ENCODE measurements at places on chromosomes 4 and X.
A peak's percentile ranks its signal among the peaks of the same experiment; 100 is the strongest.

GRCh38 chrX:48357681-48358080, 1.2 kb upstream of the SSX3 start:
- DNase-seq: no peak

DNA sequence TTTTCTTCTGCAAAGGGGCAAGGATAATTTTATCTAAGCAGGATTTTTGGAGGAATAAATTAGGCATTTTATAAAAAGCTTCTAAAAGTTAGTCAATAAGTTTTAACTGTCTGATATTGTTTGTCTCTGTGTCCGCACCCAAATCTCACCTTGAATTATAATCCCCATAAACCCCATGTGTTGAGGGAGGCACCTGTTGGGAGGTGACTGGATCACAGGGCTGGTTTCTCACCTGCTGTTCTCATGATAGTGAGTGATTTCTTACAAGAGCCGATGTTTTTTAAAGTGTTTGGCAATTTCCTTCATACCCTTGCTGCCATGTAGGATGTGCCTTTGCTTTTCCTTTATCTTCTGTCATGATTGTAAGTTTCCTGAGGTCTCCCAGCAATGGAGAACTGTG, 481.4 kb downstream of the GBA3 start:
- DNase-seq: no peak

DNA sequence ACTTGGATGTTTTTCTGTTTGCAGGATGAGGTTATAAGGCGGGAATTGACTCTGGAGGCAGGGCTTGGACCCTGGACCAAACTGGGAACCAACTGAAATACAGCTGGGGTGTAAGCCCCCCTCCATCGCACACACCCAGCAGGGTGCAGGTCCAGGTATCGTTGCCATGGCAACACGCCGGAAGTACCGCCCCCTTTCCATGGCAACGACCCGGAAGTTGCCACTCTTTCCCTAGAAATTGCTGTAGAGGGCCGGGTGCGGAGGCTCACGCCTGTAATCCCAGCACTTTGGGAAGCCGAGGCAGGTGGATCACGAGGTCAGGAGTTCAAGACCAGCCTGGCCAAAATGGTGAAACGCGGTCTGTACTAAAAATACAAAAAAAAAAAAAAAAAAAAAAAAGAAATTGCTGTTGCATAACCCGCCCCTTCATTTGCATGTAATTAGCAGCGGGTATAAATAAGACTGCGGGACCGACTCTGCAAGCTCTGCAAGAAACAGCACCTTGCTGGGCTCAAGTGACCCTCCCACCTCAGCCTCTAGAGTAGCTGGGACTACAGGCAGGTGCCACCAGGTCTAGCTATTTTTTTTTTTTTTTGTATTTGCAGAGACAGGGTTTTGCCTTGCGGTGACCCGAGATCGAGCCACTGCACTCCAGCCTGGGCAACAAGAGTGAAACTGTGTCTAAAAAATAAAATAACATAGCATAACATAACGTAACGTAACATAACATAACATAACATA, 139.6 kb downstream of the CRLF2 start:
- DNase-seq: no peak

DNA sequence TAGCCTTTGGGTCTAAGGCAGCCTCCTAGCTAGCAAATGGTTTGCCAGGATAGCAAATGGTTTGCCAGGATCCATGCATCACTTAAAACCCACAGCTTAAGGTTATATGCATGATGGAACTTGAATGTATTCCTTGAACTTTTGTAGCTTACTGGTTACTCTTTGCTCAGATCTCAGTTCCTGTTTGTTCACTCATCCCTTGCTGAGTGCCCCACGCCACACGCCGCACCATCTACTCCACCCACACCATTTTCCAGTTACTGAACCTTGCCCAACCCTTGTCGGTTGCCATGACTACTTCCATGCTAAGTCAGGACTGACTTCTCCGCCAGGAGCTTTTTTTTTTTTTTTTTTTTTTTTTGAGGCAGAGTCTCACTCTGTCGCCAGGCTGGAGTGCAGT, 29.5 kb upstream of the XIAP start:
- peak; percentile 5 for DNase-seq

- DNase-seq: no peak
Observed at GRCh38 chr4:30068234-30068633, 651.9 kb upstream of the PCDH7 start.

- no peak for DNase-seq
Observed at GRCh38 chrX:22758807-22759481, 240.8 kb upstream of the DDX53 start.

DNA sequence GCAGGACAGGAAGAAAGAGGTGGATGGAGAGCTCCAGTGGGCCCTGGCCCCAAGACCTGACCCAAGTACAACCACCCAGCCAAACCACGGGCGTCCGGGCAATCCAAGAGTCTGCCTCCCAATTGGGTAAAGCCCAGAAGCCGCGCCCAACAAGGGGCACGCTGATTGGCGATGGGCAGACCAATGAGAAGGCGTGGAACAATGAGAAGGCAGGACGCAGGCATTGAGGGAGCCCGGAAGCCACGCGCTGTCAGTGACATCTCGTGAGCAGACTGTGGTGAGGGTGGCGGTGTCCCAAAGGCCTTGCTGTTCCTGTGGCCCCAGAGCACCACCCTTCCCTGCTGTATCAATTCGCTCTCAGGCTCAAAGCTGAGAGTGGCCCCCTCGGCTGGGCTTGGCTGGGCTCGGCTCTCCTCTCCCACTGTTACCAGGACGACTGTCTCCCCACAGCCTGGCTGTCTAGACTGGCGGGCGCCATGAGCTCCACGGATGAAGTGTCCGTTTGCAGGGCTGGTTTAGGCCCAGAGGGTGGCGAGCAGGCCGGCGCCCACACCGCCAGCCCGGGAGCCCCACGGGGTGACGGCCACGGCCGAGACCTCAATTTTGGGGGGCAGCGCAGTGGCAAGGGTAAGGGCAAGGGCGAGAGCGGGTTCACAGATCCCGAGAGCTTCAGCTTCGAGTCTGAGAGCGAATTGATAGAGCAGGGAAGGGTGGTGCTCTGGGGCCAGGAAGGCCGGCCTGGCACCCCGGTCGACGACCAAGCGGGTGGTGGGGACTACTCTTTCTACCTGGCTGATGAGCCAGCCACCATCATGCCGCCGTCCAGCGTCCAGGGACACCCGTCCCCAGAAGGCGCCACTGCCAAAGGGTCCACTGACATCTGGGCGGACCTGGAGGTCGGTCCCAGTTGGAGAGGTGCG, at the start of gene LOC101059915:
Gene LOC101059915, plus strand, starts transcription at position 219 of the 920 bp plus-strand sequence.
- DNase-seq: no peak

DNA sequence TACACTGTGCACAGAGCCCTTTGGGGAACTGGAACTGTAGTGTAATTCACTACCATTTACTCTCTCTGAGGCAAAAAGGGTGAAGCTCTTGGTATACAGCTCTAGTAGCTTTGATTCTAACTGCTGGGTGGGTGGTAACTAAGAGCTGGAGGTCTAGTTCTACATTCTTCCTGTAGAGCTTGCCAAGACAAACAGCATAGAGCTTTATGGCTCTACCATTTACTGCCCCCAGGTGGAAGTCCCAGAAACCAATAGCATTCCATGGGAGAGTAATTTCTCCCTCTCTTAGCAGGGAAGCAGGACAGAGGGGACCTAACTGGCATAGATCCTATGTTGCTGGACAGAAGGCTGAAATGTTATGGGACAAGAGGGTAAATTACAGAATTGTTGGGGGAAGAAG, 26.7 kb downstream of the HDAC8 start:
- no peak for DNase-seq

DNA sequence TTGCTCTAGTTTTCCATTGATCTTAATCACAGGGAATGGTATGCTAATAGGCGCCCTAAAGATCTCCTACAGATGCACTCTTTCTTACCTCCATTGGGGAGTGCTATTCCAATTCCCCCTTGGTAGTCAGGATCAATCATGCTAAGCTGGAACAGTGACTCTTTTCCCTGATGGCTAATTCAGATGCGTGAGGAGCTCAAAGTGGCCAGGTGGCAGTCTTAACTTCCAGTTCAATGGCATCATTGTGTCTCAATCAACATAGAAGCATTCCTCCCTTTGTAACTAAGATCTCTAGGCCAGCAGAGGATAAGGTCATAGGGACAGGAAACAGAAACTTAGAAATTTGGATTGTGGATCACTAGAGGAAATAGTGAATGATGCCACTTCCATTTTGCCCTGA, 216.8 kb downstream of the GRID2 start:
- DNase-seq: no peak

GRCh38 chr4:139484783-139485311, 30.9 kb downstream of the RAB33B start:
- no peak for DNase-seq

- DNase-seq: no peak
Observed at GRCh38 chr4:52106191-52106590, 55.1 kb downstream of the SPATA18 start.

GRCh38 chr4:1098311-1098925, 14.9 kb downstream of the RNF212 start:
- no peak for DNase-seq

GRCh38 chr4:78565971-78566372, 14.4 kb downstream of the ANXA3 start:
- DNase-seq: no peak

GRCh38 chr4:125464146-125464545, 149.4 kb downstream of the FAT4 start:
- DNase-seq: no peak

GRCh38 chrX:133594156-133594555, 178.9 kb upstream of the GPC4 start:
- DNase-seq: no peak

DNA sequence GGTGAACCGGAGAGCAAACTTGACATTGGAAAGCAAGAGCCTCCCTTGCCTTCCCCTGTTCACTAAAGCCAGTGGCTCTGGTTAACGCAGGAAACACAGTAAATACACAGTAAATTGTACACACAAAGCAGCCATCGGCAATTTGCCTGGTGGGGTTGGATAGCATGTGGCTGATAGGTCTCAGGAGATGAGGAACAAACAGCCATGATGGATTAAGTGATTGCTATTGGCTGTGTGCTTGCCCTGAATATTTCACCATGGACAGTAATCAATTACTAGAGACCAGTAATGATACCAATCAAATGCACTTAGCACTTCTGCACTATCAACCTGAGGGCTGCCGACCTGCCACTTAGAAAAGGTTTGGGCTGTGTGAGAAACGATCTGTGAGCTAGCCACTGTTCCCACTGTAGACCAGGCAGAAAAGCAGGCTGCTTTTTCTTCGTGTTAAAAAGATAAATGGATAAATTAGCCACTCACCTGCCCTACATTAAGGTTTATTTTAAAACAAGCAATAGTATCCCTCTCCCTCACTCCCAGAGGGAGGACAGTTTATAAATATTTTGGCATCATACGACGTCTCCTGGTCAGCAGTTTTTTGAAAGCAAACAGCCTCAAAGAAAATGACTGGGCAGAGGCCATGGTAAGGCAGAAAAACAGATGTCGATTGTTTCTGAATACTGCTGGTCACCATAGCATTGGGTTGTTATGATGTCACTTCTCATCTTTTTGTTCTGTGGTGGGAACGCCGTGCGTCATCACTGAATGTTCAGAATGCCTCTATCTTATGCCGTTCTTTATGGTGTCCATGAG, 167.1 kb downstream of the MAML3 start:
- no peak for DNase-seq

- no peak for DNase-seq
Observed at GRCh38 chrX:68988865-68989264, 160.0 kb downstream of the EFNB1 start.

DNA sequence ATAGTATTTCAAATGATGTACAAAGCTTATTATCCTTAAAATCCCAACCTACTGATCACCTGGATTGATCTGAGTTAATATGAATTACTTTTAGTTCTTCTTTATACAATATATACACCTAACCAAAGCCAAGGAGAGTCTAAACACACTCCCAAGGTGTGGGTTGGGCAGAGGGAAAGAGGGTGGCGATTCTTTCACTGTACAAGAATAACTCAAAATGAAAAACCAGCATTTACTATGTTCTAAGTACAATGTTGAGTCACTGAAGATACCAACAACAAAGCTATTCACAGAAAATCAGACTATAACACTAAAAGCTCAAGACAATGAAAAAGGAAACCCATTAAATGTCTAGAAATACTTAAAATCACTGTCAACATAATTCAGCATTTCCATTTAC, 46.6 kb downstream of the ANKRD17 start:
- DNase-seq: no peak

GRCh38 chrX:153414856-153415510, 3.7 kb downstream of the ZFP92 start:
- DNase-seq: no peak

GRCh38 chr4:185396724-185397385, at the start of gene ANKRD37:
ANKRD37 (plus strand) TSS chr4:185396841; CDS start chr4:185396924, 83 bp downstream.
- no peak for DNase-seq

DNA sequence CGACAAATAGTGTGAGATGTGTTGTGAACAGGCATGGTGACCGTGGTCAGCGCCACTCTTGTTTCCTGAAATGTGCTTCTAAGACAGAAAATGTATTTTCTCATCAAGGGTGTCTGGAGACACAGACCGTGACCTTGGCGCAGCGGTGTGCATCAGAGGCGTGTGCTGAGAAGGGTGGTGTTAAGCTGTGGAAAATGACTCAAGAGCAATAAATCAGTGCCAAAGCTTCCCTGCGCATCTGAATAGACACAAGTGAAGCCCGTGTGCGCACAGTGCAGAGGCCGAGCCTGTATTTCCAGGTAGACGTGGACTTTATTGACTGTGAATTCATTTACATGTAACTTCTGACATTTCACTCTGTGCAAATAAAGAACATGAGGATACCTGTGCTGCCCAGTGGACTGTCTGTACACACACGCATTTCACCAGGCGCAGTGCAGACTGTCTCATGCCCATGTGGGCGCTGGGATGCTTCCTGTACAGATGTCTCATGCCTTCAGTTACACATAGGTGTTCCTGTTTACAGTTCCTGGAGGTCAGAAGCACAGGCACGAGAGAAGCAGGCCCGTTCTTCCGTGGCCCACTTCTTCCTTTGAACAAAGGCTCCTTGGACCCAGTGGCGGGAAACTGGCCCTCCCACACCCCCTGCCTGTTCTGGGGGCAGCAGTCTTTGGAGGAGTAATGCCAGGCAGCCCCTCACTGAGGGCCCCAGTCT, 31.9 kb downstream of the NSG1 start:
- no peak for DNase-seq

DNA sequence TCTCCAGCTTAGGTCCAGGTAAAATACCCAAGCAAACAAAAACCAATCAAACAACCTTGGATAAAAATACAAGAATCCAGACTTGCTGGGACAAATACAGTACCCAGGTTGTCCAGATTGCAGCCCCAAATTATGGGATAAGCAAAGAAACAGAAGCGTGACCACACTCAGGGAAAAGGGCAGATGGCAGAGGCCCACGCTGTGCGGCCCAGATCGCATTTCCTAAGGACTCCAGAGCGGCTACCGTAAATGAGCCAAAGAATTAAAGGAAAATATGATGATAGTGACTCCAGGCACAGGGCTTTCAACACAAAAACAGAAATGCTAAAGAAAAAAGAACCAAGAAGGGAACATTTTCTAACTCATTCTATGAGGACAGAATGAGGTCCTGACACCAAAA, 50.3 kb downstream of the FGFRL1 start:
- no peak for DNase-seq

GRCh38 chr4:119039779-119040178, 95.9 kb upstream of the MYOZ2 start:
- DNase-seq: no peak

- DNase-seq: no peak
Observed at GRCh38 chr4:6472387-6473263, at the start of gene PPP2R2C. PPP2R2C (minus strand) TSS chr4:6472614; CDS start chr4:6472229, 385 bp downstream.

GRCh38 chr4:169307576-169307975, 36.8 kb upstream of the SH3RF1 start:
- DNase-seq: no peak

GRCh38 chrX:110015915-110016314, 13.0 kb downstream of the TMEM164 start:
- DNase-seq: no peak
